ENCODE measurements at places on chromosomes 6 and 20.

GRCh38 chr20:11861479-11861878 is 56.2 kb upstream of the BTBD3 start:
- no peak for DNase-seq

GRCh38 chr6:115363379-115363778 is 697.3 kb downstream of the FRK start:
- no peak for DNase-seq

- DNase-seq = no peak
Measured at GRCh38 chr20:8913456-8913855, 155.4 kb upstream of the PLCB4 start.

GRCh38 chr20:43977962-43978361 is 63.3 kb downstream of the TOX2 start:
- no peak for DNase-seq

DNA sequence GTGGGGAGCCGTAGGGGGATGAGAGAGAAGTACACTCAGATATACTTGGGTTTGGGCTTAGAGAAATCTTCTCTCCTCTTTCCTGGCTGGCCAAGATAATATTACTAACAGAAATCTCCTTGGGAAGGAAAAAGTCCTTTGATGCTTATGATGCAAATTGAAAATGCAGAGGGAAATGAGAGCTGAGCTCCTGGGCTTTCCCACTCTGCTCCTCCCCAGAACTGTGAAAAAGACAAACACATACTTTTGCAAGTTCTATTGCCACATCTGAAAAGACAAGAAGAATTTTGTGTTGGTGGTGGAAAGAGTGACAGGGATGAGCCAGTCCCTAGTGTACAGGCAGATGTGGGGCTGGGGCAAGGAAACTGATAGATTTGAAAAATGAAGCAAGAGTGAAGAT is 185.9 kb downstream of the ANKRD60 start:
- DNase-seq = no peak

DNA sequence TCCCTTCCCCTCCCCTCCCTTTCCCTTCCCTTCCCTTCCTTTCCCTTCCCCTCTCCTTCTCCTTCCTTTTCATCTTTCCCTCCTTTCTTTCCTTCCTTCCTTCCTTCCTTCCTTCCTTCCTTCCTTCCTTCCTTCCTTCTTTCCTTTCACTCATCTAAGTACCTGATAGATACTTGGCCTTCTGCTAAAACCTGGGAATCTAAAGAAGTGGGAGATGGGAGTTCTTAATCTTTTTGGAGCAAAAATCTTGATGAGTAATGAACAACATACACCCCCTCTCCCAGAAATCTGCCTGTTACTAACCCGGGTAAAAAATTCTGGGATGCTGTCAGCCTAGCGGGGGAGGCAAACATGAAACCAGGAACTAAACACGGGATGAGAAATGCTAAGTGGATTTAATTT is 100.7 kb downstream of the VEGFA start:
- no peak for DNase-seq

- no peak for DNase-seq
Measured at GRCh38 chr20:19628570-19629134, 129.4 kb upstream of the RIN2 start.

DNA sequence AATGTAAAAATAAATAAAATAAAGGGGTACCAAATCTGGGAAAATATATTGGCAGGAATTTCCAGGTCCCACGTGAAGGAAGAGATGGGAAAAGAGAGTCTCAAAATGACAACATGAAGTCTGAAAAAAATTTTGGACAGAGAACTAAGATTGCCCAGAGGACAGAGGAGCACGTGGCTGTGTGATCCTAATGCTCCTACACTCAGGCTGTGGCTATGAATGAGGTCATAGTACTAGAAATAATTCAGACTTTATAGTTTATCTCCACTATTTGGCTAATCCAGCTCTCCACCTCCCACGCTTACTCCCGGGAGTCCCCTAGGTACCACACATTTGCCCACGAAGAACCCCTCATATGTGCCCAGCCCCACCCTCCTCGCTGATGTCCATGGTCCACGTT is 42.8 kb upstream of the STMND1 start:
- no peak for DNase-seq

GRCh38 chr6:108795122-108795521 is 53.1 kb upstream of the ARMC2 start:
- no peak for DNase-seq

- no peak for DNase-seq
Measured at GRCh38 chr6:1720620-1721322, 111.1 kb downstream of the FOXC1 start.

DNA sequence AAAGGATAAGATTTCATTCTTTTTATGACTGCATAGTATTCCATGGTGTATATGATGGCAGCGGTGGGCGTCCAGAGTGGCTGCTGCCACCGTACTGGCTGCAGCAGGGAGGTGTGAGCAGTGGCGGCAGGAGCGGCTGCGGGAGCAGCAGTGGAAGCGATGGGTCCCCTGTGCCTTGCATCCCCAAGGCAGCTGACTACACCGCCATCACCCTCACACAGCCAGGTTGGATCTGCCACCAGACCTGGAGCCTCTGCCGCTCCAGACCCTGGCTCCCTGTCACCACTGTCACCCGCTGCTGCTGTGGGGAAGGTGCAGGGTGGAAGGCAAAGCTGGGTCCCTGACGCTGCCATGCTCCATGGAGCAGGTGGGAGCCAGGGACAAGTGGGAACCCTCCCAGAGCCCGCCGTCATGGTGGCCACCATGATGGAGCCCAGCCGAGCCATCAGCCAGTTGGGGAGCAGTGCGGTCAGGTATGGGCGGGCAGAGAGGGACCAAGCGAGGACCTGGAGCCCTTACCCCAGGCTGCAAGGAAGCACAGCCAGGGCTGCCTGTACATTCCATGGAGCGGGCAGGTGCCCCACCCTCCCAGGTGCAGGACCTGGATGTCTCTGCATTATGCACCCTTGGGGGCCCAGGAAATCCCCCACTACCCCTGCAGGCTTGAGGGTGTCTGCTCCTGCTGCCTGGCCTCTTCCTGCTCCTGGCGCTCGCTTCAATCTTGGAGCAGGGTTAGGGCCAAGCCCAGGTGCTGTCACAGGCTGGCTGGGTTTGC is 226.1 kb downstream of the OTOR start:
- no peak for DNase-seq

- DNase-seq = no peak
Measured at GRCh38 chr6:9504191-9504590, 910.7 kb downstream of the TFAP2A start.

- no peak for DNase-seq
Measured at GRCh38 chr6:52931351-52931750, 21.9 kb upstream of the GSTA3 start.

DNA sequence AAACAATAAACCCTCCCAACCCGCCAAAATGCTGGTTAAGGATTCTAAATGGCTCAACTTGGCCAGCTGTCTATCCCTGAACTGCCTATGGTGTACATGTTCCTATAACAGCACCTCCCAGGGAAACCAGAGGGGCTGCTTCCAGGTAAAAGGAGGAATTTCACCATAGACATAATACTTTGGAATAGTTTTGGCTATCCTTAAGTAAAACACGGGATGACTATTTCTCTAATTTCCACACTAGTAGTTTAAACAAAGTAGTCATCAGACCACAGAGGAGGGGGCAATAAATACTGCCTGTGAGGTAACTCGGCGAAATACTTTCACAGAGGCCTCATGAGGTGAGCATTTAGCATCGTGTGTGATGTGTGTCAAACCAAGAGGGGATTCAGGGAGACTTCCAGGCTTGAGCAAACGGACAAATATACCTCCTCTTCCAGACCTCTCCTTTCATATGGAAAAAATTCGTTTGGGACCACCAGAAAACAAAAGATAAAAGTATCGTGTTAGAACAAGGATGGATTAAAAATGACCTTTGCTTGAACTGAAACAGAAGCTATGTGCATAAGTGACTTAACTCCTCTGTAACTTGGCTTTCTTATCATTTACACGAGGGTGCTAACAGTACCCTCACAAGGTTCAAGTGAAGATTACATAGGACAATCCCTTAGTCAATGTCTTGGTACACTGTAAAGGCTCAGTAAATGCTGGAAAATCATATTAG is 1.0 kb upstream of the XRN2 start:
- no peak for DNase-seq

GRCh38 chr6:43454290-43454695 is 1.1 kb downstream of the DLK2 start:
- DNase-seq = no peak

GRCh38 chr20:32234135-32234808 is 26.6 kb downstream of the POFUT1 start:
- no peak for DNase-seq

DNA sequence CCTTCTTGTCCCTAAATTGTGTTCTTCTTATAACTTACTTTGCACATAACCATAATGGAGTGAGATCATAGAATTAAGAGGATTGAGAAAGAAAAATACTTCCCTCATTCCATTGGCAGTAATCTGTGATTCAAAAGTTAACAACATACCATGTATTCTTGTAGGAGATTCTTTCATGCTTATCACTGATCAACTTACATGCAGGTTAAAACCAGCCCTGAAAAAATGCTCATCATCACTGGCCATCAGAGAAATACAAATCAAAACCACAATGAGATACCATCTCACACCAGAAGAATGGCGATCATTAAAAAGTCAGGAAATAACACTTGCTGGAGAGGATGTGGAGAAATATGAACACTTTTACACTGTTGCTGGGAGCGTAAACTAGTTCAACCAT is 36.5 kb upstream of the GFRAL start:
- DNase-seq = no peak

GRCh38 chr20:50269091-50270033 is 78.7 kb downstream of the CEBPB start:
- DNase-seq = no peak

- DNase-seq = no peak
Measured at GRCh38 chr6:166929542-166930189, 26.7 kb downstream of the RNASET2 start.

- DNase-seq = no peak
Measured at GRCh38 chr6:90227213-90227612, 69.4 kb downstream of the BACH2 start.

DNA sequence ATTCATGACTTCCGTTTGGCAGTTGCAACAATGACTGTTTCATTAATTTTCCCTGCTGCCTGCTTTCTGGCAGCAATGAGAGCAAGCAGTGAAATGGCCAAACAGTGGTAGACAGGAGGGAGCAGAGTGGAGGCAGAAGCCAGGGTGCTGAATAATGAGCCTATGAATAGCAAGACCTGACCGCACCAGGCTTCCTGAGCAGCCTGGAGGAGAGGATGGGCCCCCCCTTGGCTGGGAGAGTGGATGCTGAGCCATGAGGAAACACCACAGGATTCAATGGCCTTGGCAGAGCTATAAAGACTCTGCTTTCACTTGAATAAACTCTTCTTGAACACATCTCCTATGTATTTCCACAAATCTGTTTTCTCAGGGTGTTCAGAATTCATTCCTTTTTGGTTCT is 68.1 kb upstream of the SNRPB2 start:
- no peak for DNase-seq

DNA sequence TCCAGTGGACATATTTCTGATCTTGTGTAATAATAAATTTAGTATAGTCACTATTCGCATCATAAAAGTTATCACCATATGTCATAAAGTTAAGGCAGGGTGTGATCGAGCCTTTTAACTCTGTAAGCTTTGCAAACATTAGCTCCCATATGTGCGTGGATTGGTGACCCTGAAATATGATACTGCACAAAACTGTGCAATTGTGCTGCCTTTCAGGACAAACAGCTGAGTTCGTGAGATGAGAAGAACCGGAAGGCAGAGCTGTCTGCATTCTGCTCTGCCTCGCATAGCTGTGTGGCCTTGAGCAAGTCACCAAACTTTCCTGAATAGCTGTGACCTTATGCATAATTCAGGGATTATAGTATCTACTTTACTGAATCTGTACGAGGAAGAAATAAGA is 3.2 kb upstream of the PLEKHG1 start:
- no peak for DNase-seq

GRCh38 chr6:16543521-16543920 is 217.7 kb downstream of the ATXN1 start:
- no peak for DNase-seq

- DNase-seq = no peak
Measured at GRCh38 chr6:105821027-105821426, 265.1 kb upstream of the PRDM1 start.

DNA sequence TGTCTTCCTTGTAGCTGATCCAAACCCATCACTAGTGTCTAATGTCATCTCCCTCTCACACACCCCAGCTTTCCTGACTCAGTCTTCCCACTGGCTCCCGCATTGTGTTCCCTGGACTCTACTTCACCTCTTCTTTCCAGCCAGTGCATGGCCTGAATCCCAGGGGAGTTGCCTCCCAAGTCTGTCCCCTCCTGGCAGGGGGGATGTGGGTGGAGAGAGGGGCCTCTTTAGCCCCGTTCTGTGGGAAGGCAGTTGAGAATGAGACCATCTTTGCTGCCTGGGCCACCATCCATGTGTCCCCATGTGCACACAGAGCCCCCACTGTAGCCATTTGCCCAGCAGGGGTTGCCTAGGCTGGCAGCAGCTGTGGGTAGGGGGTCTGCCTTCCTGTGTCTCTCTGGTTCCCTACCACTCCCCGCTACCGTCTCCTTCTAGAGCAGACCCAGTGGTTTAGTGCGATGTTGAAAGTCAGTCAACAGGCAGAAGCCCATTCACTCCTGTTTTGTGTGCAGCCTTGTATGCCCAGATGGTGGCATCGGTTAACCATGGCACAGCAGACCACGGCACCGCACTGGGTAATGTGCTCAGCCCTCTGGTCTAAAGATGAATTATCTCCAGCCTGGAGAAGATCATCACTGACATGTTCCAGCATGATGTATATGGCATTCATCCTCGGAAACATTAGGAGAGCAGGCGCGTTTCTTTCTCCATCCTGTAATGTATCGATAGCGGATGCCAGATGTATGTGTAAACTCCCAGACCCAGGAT is 178.8 kb upstream of the SNX9 start:
- no peak for DNase-seq

- no peak for DNase-seq
Measured at GRCh38 chr6:16633465-16633864, 127.8 kb downstream of the ATXN1 start.

DNA sequence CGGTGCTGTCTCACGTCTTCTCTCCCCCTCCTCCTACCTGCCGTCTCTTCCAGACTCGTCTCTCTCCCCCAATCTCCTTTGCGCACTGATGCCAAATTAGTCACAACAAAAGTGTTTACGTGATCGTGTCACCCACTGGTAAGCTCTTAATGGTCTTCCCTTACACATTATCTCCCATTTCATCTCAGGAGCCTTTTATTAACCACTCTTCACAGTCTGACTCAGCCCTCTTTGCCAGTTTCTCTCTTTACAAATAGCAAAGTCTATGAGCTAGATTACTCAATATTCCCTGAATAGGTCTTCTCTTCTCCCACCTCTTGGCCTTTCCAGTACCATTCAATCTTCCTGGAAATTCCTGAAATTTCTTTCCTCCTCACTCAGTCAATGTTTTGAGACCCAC is 247.0 kb downstream of the ESR1 start:
- no peak for DNase-seq

DNA sequence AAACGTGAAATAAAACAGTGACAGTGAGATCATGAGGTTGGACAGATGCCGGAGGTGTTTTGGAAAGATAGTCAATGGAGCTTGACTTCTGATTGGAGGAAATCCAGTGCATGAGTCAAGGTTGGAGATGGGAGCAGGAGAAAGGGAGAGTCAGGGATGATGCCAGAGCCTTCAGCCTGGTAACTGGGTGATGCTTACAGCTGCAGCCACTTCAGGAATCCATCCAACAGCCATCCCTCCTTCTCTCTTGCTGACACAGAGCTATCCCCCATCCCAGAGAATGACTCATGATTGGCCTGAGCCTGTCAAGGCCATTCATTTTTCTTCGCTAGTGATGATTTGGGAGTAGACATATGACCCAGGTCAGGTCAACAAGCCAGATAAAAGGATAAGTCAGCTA is 112.8 kb downstream of the SAMD5 start:
- no peak for DNase-seq
